ENCODE measurements at places on chromosomes 3 and 15. TPM values are rescaled to one million over a fixed set of nuclear protein-coding genes. Genes with fewer than 3 reads are reported as not detected.

The ERICH6 gene
- total RNA-seq, result under 0.01 TPM

The GHSR gene
- not detected for total RNA-seq

The ZKSCAN7 gene
- total RNA-seq, result 13.2 TPM

The SAXO2 gene
- total RNA-seq, result 0.66 TPM

The UBE2E1 gene
- total RNA-seq, result 129 TPM

The CA12 gene
- total RNA-seq, result 48.4 TPM

The CFAP161 gene
- 0.17 TPM for total RNA-seq

The SLC7A14 gene
- total RNA-seq, result 1.3 TPM

The ARPIN gene
- 13.2 TPM for total RNA-seq

The SNX33 gene
- total RNA-seq, result 19.5 TPM

The RTP4 gene
- 2.1 TPM for total RNA-seq

The CCDC12 gene
- 29.2 TPM for total RNA-seq

The TMOD2 gene
- total RNA-seq, result 8.0 TPM

The AP2M1 gene
- total RNA-seq, result 362 TPM

The NANOGP8 gene
- total RNA-seq, result not detected

The VPS33B gene
- 9.0 TPM for total RNA-seq

The PPP4R2 gene
- 65.6 TPM for total RNA-seq

The BNIP2 gene
- 82.9 TPM for total RNA-seq

The FGF7 gene
- total RNA-seq, result 488 TPM

The TIGIT gene
- not detected for total RNA-seq

The SPESP1 gene
- total RNA-seq, result 4.6 TPM

The TGM4 gene
- total RNA-seq, result not detected

The TRIM42 gene
- not detected for total RNA-seq

The NPAP1 gene
- total RNA-seq, result not detected

The DCBLD2 gene
- 69.9 TPM for total RNA-seq

The LTK gene
- total RNA-seq, result 0.99 TPM

The ZBTB47 gene
- total RNA-seq, result 32.1 TPM

The IL5RA gene
- not detected for total RNA-seq

The ROPN1 gene
- not detected for total RNA-seq

Measured in fibroblast of lung (primary cell).